Adrenal gland (tissue), 19 donors: ENCODE measurements at places on chromosomes 4 and X. TPM values are rescaled to one million over a fixed set of nuclear protein-coding genes. Genes with fewer than 3 reads are reported as not detected.

HPF1 gene
- 52.0 TPM for polyA plus RNA-seq

FAM47E gene
- polyA plus RNA-seq, result 23.8 TPM

HPSE gene
- polyA plus RNA-seq, result 2.6 TPM

DNA sequence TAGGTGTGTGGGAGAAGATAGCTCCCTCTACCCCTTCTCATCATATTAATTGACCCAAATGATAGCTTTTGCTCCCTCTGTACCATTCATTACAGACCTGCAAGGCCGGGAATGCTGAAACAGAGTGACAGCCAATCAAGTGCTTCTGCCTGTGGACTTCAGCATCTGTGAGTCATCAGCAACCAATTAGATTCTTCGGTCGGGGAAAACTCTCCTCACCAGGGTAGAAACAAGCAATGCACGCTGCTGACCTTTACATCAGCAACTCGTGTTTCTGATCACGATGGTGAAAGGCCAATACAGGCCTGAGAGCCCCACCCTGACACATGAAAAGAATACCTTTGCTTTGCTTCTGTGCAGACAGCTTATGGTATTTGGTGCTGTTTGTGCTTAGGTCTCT lies 347.2 kb upstream of the DDX53 start:
- peak; percentile 46 for DNase-seq

DNA sequence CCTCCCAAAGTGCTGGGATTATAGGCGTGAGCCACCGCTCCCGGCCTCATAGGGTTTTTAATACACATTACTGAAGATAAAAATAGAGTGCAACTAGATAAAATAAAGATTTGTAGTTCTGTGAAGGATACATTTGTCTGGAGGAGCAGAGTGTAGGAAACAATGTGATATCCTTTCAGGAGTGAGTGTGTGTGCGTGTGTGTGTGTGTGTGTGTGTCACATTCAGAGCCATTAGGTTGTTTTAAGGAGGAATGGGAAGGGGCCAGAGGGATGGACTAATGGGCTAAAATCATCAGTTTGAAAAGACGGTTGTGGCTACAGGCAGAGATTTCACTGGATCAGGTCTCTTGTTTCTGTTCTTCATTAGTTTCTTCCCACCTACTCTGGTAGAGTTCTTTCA lies 40.0 kb downstream of the RBPJ start:
- DNase-seq, result no peak

GRCh38 chrX:74540635-74541249 lies 73.7 kb downstream of the RLIM start:
- DNase-seq, result no peak

GRCh38 chr4:184115399-184115798 lies 102.3 kb downstream of the ENPP6 start:
- DNase-seq, result no peak

GRCh38 chrX:16552546-16552945 lies 97.4 kb upstream of the S100G start:
- no peak for DNase-seq

DNA sequence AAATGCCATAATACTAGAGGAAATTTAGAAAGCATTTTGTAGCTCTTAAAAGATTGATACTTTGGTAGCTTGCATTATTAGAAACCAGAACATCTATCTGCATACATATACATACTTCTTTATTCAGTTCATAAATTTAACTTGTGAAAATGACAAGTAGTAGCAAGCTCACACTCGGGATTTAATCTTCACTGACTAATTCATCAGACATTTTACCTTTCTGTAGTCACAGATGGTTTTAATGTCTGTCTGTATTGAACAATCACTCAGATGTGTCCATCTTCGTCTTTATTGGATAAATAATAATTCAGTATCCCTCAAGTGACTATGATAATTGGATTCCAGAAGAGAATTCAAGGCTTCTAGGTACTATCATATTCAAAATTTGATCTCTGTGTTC lies 232.3 kb downstream of the TENM3 start:
- DNase-seq, result no peak

DNA sequence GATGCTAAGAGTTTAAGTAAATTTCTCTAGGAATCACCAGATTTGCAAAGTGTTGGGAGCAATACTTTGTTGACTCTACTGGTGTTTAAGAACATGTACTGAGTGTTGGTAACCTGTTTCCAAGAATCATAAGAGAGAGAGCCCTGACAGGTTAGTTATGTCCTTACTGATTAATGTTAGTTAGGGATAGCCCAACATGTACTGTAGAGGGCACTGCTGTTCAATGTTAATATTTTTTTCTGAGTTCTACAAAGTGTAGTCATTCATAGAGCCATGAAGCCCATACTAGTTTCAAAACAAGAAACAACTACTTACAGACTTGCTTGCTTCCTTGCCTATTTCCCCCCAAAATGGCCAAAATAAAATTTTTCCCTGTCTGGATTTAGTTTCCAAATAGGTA lies 11.9 kb downstream of the TMPRSS11D start:
- no peak for DNase-seq

DNA sequence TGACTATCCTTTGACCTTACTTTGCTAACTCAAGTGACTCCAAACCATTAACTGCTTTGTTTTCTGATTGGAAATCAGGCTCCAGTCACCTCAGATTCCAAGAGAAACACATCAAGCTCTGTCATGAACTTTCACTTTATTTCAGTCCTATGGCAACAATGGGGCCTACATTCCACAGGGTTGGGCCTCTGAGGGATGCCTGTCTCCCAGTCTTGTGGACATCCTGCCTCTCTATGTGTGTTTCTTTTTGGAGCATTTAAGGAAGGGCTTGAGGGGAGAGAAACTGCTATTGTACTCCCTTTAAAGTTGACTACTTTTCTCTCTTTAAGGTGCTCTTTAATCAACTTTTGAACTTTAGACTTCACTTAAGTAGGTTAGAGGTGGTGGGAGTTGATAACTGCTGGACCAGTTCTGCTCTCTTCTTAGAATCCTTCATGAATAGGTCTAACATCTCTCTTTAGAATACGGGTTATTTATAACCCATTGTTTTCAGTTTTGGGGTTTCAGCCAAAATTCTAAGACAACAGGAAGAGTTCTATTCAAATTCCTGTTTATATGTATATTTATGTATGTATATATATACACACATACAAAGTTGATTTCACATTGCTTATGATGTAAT lies 274.3 kb upstream of the NR3C2 start:
- DNase-seq, result no peak

DNA sequence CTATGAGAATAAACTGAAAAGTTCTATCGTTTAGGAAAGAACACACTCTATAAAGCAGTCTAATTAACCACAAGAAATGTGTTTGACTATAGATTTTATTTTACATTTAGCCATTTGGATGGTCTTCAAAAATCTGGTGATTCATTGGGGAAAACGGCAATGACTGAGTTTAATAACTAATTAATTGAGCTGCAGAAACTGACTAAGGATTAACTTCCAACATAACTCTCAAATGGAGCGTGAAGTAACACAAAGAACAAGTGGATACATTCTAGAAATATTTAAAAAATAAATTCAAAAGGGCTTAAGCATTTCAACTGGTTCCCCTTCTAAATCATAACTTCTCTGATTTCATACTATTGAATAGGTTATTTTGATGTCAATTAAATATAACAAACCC lies 1582.4 kb downstream of the PCDH18 start:
- DNase-seq, result no peak

- DNase-seq, result no peak
Measured at GRCh38 chr4:136664988-136665387, 867.3 kb downstream of the PCDH18 start.

DNA sequence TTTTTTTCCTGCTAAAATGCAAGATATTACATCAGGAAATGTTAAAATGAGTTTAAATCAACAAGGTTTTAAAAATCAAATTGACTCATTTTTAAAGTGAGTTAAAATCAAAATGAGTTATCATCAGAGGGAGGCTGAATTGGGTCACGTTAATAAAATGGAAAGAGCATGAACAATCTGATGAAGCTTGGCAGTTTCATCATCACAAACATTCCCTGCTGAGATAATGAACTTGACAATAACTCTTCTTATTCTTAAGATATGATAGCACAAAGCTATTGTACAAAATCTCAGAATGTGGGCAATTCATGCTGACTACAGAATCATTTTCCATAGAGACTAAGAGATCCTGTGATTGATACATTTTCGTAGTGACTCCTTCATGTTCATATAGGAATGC lies 1086.7 kb downstream of the STIM2 start:
- no peak for DNase-seq

DNA sequence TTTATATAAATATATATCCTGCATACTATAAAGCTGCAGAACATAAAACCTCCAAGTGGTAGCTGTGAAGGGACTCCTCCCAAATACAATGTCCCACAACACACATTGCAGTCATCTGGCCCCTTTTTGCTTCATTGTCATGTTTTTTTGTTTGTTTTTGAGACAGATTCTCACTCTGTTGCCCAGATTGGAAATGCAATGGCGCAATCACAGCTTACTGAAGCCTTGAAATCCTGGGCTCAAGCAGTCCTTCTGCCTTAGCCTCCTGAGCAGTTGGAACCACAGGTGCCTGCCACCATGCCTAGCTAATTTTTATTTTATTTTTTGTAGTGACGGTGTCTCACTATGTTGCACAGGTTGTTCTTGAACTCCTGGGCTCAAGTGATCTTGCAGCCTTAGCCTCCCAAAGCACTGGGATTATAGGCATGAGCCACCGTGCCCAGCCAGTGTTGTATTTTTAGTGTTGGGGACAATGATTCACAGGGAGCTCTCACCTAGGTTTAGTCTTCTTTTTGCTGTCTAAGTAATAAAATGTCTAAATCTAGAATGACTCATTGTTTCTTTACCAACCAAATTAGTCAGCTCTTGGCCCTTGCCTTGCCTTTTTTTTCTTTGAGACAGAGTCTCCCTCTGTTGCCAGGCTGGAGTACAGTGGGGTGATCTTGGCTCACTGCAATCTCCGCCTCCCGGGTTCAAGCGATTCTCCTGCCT lies 24.0 kb upstream of the XIAP start:
- DNase-seq, result no peak

DNA sequence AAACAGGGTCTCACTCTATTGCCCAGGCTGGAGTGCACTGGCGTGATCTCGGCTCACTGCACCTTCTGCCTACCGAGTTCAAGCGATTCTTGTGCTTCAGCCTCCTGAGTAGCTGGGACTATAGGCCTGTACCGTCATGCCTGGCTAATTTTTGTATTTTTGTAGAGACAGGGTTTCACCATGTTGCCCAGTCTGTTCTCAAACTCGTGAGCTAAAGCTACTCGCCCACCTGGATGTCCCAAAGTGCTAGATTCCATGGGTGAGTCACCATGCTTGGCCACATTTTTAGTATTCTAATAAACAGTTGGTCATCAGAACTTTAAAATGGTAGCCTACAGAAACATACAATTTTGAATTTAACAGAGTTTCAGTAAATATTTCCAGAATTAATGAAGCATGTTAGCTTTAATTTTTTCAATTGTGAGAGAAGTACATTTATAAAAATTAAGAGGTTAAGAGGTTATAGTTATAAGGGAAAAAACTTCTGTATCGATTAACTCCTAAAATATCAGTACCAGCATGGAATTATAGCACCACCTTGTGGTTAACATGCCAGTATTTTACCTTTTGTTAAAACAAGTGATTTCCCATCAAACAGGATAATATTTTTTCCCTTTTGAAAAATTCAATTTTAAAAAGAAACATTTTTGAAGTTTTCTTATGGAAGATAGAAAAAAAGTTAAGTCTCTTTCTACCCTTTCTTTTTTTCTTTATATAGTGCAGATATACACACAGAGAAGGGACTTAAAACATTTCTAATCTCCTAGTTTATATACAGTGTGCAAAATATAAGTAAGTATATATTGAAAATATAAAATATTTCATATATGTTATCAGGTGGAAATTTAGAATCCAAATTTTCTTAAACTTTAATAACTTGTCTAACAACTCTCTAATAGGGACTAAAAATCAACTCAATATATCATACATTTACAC lies 35.4 kb downstream of the CEP44 start:
- DNase-seq, result no peak

DNA sequence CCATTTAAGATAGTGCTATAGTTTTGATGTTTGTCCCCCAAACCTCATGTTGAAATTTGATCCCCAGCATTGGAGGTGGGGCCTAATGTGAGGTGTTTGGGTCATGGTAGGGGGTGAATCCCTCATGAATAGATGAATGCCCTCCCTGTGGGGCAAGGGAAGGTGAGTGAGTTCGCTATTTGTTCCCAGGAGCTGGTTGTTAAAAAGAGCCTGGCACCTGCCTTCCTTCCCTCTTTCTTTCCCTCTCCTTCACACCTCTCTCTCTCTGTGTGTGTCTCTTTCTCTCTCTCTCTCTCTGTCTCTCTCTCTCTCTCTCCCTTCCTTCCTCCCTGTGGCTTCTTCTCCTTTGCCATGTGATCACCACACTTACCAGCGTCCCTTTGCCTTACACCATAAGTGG lies 160.7 kb downstream of the AASDH start:
- DNase-seq, result no peak

DNA sequence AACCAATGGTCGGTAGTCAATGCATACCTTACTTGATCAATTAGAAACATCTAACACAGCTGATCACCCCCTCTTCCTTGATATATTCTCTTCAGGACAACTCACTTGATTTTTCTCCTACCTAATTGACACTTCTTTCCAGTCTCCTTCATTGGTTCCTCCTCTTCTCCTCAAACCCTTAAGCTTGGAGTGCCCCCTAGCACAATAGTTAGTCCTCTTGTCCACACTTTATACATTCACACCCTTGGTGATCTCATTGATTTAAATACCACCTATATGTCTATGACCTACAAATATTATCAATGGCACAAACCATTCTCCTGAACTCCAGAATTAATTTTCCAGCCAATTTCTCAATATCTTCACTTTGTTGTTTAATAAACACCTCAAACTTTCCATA lies 724.0 kb downstream of the ADGRL3 start:
- DNase-seq, result no peak

- DNase-seq, result peak; percentile 51
Measured at GRCh38 chrX:80812176-80812575, 2.5 kb upstream of the BRWD3 start.

GRCh38 chrX:69493193-69493592 lies 10.9 kb upstream of the NALF2 start:
- DNase-seq, result peak; percentile 38

DNA sequence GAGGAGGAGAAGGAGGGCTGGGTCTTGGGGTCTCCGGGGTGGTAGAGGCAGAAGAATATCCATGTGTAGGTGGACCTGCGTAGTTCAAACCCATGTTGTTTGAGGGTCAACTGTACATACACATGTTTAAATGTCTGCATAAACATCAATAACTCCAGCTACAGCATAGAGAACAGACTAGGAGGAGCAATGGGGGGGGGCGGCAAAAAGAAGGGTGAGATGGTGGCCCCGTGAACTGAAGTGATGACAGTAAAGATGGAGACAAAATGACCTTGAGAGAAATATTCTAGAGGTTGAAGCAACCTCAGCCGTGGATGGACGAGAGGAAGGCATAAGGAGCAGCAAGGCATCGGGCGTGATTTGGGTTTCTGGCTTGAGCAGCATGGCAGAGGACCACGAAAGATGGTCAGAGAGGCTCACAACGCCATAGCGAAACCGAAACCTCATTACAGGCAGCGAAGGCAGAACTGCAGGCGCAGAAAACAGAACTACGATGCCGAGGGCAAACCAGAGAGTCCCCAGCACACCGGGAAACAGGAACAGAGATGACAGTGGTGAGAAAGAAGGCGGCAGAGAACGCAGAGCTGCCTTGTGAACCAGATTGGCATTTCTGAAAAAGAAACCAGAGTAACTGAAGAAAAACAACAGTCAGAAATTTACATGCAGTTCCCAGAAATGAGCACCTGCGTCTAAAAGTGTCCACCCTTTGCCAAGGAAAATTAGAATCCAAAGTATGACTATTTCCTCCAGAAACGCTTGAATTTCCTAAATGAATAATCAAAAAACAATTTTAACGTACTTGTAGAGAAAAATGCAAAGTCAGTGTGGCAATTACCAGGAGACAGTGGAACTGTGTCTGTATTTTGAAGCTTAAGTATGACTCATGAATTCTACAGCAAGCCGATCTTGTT lies 50.3 kb upstream of the ENPP6 start:
- peak; percentile 48 for DNase-seq
